Hematopoietic multipotent progenitor cell (in vitro differentiated cells): ENCODE measurements at places on chromosomes 4 and X. TPM values are rescaled to one million over a fixed set of nuclear protein-coding genes. Genes with fewer than 3 reads are reported as not detected.

GRCh38 chr4:150402871-150403272 is 179.1 kb upstream of the MAB21L2 start:
- DNase-seq, result peak; percentile 86

DNA sequence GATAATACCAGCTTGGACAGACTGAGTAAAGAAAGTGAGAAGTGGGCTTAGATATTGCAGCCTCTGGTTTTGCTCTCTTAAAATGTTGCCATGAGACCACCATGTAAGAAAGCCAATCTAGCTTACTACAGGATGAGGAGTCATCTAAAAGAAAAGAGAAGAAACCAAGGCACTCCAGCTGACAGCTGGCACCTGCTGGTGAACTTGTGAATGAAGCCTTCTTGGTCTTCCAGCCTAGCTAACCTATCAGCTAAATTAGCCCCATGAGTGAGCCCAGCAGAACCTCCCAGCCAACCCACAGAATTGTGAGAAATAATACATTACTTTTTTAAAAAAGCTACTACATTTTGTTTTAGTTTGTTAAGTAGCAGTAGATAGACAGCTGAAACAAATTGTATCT is 154.5 kb upstream of the QRFPR start:
- no peak for DNase-seq

GRCh38 chrX:15567886-15568616 is 32.7 kb downstream of the ACE2 start:
- peak; percentile 5 for DNase-seq

DNA sequence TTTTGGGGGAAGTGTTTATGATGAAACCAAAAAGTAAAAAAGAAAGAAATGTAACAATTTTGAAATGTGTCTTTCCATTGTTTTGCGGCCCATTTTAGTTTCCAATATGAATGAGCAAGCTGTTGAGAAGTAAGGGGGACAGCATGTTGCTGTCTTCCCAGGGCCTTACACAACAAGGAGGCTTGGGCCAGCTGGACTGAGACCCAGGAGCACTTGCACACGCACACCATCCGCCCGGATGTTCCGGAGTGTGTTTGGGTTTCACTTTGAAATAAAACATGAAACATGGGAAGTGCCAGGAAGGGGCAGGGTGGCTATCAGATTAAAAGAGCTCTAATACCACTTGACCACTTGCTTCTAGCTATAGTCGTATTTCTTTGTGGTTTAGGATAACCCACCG is 144.4 kb downstream of the NHS start:
- DNase-seq, result no peak

DNA sequence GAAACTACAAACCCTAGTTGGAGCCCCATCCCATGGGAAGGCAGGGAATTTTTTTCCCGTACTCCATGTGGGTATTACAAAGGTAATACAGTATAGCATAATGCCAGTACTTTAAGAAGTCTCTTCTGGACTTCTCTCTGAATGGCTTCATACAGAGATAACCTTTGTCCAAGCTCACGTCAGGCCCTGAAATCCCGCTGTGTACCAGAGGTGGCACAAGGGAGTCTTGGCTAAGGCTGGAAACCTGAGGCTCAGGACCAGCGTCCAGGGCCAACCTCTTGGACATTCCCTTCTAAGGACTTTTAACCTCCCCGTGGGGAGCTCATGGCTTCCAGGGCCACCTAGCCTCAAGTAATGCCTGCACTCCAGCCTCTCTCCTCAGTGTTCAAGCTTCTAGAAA is 338.9 kb upstream of the FAM241A start:
- DNase-seq, result no peak

GRCh38 chr4:143225167-143225566 is 40.5 kb downstream of the USP38 start:
- DNase-seq, result no peak

DNA sequence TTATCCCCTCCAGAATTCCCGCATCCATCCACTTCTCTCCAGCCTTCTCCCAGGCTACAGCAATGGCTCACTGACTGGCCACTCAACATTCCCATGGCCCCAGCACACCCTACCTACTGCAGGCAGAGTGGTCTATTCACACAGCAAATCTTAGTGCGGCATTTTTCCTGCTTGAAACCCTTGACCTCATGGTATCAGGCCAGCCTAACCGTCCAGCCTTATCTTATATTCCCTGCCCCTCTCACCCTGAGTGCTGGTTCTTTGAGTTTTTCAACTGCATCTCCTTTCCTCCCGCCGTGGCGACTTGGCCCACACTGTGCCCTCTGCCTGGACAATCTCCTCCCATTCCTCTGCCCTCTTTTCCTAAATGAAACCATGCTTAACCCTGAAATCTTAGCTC is 10.0 kb upstream of the S100G start:
- DNase-seq, result no peak

DNA sequence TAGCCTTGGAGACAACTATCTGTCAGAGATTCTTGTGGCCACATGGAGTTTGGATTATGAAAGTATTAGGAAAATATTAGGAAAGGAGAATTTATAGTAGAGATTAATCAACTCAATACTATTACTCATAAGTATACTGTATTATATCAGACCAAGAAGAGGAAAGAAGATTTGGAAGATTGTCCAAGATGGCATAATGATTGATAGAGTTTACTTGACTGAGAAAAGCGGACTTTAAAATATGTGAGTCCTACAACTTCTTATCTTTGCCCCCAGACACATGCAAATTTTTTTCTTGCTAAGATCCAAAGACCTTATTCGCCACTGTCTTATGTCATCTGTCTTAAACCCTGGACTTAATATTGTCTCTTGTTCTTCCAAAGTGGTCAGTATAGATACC is 54.8 kb upstream of the SHISA3 start:
- no peak for DNase-seq

DNA sequence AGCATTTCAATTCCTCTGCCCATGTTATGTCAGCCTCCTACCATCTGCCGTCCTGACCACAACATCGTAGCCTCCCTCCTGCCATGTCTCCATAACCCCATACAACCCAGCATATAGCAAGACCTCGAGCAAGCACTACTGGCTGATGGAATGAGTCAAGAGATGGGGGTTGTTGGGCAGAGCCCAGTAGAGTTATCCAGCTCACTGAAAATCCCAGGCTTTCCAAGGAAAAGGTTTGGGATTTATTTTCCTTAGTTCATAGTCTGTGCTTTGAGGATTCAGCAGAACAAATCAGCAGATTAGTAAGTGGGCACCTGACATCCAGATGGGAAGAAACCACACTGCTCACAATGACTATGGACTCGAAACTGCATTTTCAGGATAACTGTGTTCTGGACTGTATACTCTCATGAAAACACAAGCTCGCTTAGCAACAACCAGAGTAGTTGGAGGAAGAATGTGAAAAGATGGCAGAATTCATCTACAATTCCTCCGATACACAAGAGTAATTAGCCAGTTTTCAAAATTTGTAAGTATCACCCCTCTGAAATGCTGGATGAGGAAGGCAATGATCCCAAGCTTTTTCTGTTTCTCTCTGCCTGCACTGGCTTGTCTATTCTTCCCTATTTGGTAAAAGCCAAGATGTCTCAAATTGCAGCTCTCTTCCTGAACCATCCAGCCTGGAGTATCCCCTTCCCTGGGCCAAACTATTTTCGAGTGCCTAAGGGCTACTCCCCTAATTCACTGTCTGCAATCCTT is 186.2 kb upstream of the TBL1X start:
- DNase-seq, result no peak

GRCh38 chr4:29336861-29337260 is 1383.3 kb upstream of the PCDH7 start:
- no peak for DNase-seq

DNA sequence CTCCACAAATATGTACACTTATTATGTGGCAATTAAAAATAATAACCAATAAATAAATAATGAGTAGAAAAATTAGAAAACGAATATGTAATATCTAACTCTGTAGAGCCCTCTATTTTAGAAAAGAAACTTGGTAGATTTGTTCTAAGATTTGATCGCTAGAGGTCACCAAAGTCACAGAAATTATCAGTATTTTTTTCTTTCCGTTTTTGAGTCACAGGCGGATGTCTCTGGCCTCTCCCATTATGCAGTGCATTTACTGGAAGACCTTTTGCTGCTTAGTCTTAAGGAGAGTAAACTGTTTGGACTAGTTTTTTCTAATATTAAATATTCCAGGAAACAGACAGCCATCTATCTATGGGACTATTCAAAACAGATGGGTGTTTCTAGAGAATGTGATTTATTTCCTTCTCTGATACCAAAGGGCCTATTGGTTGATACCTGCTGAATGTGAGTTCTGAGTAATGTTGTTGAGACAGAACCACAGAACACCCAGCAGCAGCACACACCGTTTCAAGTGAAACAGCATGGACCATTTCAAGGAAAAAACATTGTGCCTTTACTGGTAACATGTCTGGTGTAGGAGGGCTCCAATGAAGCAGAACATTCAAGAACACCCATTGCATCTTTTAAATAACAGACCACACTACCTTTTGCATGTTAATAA is 34.0 kb upstream of the GYPA start:
- DNase-seq, result peak; percentile 50

DNA sequence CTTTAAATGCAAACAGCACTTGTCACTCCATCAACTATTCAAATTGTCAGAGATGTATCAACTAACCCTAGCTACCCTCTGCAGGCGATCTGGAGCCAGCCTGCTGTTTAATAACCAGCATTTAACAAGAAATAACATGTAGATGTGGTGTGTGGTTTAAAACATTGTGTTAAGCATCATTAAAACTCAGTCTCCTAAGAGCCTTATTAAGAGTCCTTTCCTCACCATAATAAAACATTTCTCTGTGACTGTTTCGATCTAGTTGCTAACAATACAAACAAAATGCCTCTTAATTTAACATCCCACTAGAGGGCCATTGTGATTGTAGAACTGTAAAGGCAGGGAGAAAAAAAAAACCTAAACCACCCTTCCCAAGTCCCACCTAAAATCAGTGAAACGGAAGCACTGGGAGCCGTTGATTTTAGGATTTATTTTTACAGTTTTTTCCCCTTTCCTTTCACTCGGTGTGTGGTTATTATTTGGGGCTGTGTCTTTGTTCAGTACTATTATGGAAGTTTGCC is 708.6 kb downstream of the C4orf33 start:
- DNase-seq, result no peak

- no peak for DNase-seq
Observed at GRCh38 chr4:156765277-156765676, 206.3 kb downstream of the PDGFC start.

- peak; percentile 73 for DNase-seq
Observed at GRCh38 chr4:78951862-78952472, 12.7 kb upstream of the PAQR3 start.

GRCh38 chrX:153733651-153734240 is 9.1 kb downstream of the ABCD1 start:
- DNase-seq, result no peak

- DNase-seq, result no peak
Observed at GRCh38 chr4:78332976-78333375, 218.6 kb upstream of the ANXA3 start.

- no peak for DNase-seq
Observed at GRCh38 chr4:24607334-24607733, 23.0 kb upstream of the DHX15 start.

GRCh38 chr4:7416745-7417432 is 17.8 kb downstream of the PSAPL1 start:
- DNase-seq, result no peak

DNA sequence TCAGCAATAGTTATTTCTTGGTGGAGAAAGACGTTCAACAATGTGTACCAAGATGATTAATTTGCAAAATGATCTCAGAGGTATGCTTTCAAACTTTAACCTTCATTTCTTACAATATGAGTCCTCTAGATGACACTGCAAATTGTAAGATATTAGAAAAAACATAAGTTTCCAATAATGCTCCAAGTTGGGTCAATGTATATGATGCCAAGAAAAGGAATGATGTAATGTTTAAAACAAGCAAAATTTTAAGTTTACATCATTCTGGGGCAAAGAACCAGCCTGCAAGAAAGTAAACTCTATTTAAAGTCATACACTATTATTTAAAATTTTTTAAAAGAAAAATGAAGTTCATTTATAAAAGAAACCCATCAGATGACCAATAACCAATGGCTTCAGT is 56.1 kb downstream of the PRSS12 start:
- DNase-seq, result no peak

DNA sequence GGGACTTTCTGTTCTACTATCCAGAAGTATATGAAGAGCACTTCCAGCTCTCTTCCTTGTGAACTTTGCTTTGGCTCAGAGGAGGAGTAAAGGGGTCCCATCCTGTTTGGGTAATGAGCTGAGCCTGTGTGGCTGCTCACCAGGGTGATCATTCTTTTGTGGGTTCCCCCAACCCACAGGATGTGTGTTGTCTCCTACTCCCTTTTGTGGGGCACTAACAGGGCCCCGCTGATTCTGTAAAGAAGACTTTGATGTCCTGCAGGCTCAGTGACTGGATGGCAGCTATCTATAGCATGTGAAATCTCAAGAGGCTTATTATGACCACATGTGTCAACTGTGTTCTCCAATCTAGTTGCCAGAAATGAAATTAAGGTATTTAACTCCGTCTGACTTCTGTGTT is 40.8 kb downstream of the ZNF518B start:
- DNase-seq, result no peak

- DNase-seq, result no peak
Observed at GRCh38 chr4:66524781-66525180, 854.5 kb upstream of the EPHA5 start.

The NWD2 gene
- under 0.01 TPM for total RNA-seq

The AFP gene
- total RNA-seq, result not detected

The TMEM175 gene
- total RNA-seq, result 28.3 TPM

The ODAPH gene
- not detected for total RNA-seq

The SLC49A3 gene
- 5.9 TPM for total RNA-seq

The NKAP gene
- total RNA-seq, result 3.2 TPM

The HHIP gene
- total RNA-seq, result 0.27 TPM

The ADH7 gene
- not detected for total RNA-seq

The RNF175 gene
- total RNA-seq, result not detected

The PQBP1 gene
- 89.9 TPM for total RNA-seq

The FGF13 gene
- under 0.01 TPM for total RNA-seq

The TMPRSS11D gene
- total RNA-seq, result not detected

The XG gene
- under 0.01 TPM for total RNA-seq

The CYBB gene
- total RNA-seq, result 2.7 TPM

The FAM184B gene
- not detected for total RNA-seq
